Stimulated activated effector memory CD8-positive, alpha-beta T cell treated with anti-CD3 and anti-CD28 coated beads, Interleukin-12 subunit alpha, Interleukin-12 subunit beta, amount 100 ng/mL, for 72 hours (primary cell): ENCODE measurements at places on chromosomes 11 and 22.

DNA sequence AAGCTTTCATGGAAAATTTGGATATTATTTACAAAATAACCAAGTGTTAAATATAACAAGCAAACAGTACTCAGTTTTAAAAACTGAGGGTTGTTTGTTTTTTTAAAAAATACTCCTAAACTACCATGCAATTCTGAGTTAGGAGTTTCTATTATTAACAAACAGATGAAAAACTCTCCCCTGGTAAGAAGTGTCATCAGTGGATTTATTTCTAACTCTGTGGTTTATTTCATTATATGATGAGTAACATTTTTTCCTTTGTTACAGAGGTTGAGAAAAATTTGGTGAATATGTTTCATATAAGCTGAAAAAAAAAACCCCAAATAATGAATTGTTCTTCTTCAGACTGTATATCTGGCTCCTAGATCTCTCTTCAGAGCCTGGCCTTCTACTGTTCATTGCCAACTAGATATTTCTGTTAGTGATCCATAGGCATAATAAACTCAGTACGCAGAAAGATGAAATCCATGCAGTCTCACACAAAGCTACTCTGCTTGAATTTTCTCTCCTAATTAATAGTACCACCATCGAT lies 29.4 kb upstream of the PDE3B start:
- DNase-seq: no peak

DNA sequence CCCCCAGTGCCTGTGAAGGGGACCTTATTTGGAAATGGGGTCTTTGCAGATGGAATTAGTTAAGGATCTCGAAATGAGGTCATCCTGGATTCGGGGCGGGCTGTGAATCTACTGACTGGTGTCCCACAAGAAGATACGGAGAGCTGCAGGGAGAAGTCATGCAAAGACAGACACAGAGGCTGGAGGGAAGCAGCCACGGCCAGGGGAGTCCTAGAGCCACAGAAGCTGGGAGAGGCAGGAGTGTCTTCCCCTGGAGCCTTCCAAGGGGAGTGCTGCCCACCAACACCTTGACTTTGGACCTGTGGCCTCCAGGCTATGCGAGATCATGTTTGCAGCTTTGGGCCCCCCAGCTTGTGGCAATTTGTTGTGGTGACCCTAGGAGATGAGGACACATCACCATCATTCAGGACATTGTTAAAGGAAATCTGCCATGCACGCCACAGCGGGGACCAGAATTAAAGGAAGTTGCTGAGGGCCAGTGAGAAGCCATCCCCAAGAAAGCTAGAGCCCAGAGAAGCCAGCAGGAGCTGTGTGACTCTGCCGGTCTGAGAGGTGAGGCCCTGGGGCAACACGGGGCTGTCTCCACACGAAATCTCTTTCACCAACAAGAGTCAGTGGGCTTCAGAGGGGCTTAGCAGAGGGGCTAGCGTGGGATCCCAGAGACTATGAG lies 434.7 kb downstream of the BRD1 start:
- DNase-seq: no peak

DNA sequence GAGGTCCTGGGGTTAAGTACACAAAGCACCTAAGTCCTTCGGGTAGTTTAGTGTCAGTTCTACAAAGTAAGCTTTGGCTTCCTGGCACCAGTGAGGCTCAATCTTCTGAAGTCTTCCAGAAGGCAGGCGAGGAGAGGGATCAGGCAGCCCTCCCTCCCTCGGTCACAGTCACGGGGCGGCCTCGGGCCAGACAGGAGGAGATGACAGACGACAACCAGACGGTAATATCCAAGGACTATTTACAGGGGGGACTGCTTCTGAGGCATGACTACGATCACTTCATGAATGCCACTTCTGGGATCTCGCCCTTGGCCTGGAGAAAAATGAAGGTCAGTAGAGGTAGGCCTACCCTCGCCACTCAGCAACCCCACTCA lies 383 bp upstream of the TMEM223 start:
- no peak for DNase-seq

GRCh38 chr22:47534804-47535410 lies 772.5 kb downstream of the TBC1D22A start:
- DNase-seq: peak; percentile 40

DNA sequence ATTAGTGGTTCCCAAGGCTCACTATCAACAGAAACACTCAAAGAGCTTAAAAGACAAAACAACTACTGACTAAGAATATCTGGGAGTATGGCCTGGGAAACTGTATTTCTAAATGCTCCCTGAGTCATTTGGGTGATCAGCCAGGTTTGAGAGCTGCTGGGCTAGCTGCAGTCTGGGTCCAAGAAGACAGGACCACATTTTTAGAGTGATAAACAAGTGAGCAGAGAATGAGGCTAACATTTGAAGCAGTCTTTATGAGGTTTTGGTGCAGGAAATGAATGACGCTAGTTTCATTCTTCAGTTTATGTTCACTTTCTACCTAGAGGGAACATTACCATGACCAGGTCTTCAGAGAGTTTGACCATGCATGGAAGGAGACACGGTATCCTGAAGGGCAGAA lies 97.7 kb downstream of the TEAD1 start:
- no peak for DNase-seq

GRCh38 chr11:11481371-11481770 lies 128.3 kb upstream of the CSNK2A3 start:
- DNase-seq: no peak

- no peak for DNase-seq
These were observed 186.4 kb upstream of the ZBED5 start for GRCh38 chr11:11044137-11044855.

GRCh38 chr11:44808053-44808753 lies 81.4 kb downstream of the TSPAN18 start:
- DNase-seq: no peak

DNA sequence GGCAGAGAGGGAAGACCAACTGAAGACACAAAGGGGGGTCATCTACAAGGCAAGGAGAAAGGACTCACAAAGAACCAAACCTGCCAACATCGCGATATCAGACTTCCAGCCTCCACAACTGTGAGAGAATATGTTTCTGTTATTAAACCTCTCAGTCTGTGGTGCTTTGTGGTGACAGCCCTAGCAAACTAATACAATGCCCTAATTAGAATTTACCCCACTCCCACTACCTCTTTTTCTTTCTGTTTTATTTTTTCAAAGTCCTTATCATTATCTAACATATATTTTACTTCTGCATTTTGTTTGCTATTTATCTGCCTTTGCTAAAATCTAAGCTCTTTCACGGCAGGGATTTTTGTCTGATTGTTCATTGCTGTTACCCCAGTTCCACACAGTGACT lies 2.5 kb upstream of the OR52D1 start:
- DNase-seq: no peak

DNA sequence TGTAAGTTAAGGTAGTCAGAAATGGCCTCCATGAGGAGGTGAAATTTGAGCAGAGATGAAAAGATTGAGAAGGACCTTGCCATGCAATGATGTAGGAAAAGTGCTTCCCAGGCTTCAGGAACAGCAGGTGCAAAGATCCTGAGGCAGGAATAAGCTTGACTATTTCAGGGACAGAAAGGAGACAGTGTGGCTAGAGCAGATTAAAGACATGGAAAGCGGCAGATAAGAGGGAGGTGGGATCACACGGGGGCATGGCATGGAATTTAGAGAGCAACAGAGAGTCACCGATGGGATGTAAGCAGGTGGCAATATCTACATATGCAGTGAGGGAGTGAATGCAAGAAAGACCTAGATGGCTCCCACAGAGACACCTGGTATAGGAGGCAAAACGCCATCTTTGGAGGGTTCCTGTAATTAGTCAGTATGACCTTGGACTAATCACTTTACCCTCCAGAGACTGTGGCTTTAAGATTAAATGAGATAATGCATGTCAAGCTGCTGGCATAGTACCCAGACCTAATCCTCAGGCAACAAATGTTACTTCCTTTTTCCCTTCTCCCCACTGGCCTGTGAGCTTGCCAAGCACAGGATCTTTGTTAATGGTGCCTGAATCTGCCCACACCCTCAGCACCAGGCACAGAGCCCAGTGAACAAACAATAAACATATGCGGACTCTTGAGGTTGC lies 24.6 kb upstream of the ACER3 start:
- DNase-seq: no peak

DNA sequence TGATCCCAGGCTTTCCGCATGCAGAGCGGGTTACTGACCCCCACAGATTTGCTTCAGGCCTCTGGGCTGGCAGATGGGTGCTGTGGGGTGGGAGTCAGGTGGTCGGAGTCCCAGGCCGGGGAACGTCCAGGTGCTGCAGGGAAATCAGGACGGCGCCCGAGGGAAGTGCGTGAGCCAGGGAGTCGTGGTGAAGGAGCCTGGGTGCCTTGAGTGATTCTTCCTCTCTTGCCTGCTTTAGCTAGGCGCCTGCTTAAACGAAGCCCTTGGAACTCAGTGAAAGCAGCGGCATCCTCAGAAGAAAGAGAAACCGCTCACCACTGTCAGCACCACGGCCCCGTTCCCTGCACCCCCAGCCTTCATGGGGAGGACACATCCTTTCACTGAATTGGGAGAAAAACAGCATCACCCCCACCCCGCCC lies 455.6 kb downstream of the BRD1 start:
- no peak for DNase-seq

GRCh38 chr11:119664063-119664572 lies 64.9 kb downstream of the NECTIN1 start:
- DNase-seq: no peak

GRCh38 chr22:47593291-47593690 lies 830.8 kb downstream of the TBC1D22A start:
- no peak for DNase-seq

GRCh38 chr11:78248903-78249302 lies 60.2 kb downstream of the USP35 start:
- DNase-seq: no peak

GRCh38 chr11:107561688-107562087 lies 3.8 kb downstream of the ALKBH8 start:
- DNase-seq: no peak

- no peak for DNase-seq
These were observed 17.4 kb downstream of the SCN4B start for GRCh38 chr11:118135051-118135795.

- no peak for DNase-seq
These were observed 38.4 kb downstream of the NAV2 start for GRCh38 chr11:19751055-19751454.

GRCh38 chr22:50530877-50531545 lies 1.2 kb upstream of the TYMP start:
- DNase-seq: peak; percentile 75

- DNase-seq: no peak
These were observed 1053.8 kb downstream of the LRRC4C start for GRCh38 chr11:40405614-40406013.

GRCh38 chr22:17921871-17922821 lies 102.2 kb downstream of the MICAL3 start:
- no peak for DNase-seq

DNA sequence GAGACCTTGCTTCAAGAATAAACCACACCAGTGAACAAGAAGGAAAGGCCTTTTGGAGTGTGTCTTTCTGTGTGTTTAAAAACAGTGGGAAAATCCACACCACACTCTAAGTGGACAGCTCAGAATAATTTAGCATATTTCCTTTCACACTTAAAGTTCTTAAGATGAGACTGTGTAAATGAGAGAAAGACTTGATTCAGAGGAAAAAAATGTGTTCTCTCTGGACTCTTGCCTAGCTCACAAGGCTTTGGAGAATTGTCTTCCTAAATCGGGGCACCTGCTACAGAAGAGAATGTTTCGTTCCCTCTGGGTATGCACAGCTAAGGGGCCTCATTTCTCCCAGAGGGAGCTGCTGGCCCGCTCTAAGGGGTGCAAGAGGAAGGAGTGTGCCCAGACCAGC lies 28.4 kb upstream of the CRTAM start:
- no peak for DNase-seq

GRCh38 chr11:64796757-64797541 lies 6.1 kb downstream of the MAP4K2 start:
- no peak for DNase-seq

- DNase-seq: no peak
These were observed 156.3 kb downstream of the COMMD9 start for GRCh38 chr11:36132940-36133339.

DNA sequence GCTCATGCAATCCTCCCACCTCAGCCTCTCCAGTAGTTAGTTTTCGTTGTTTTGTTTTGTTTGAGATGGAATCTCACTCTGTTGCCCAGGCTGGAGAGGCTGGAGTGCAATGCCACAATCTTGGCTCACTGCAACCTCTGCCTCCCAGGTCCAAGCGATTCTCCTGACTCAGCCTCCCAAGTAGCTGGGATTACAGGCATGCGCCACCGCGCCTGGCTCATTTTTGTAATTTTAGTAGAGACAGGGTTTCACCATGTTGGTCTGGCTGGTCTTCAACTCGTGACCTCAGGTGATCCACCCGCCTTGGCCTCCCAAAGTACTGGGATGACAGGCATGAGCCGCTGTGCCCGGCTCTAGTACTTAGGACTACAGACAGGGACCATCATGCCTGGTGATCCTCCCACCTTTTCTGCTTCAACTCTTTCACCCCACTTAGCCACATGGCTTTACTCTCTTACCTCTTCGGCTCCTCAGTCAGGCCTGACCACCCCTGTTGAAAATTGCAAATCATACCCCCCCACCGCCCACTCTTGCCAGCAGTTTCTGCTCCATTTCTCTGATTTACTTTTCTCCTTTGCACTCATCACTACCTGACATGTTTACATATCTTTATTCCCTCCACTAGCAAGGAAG lies 157.1 kb upstream of the GRK3 start:
- DNase-seq: no peak

- no peak for DNase-seq
These were observed 14.7 kb downstream of the PHRF1 start for GRCh38 chr11:590997-591396.

DNA sequence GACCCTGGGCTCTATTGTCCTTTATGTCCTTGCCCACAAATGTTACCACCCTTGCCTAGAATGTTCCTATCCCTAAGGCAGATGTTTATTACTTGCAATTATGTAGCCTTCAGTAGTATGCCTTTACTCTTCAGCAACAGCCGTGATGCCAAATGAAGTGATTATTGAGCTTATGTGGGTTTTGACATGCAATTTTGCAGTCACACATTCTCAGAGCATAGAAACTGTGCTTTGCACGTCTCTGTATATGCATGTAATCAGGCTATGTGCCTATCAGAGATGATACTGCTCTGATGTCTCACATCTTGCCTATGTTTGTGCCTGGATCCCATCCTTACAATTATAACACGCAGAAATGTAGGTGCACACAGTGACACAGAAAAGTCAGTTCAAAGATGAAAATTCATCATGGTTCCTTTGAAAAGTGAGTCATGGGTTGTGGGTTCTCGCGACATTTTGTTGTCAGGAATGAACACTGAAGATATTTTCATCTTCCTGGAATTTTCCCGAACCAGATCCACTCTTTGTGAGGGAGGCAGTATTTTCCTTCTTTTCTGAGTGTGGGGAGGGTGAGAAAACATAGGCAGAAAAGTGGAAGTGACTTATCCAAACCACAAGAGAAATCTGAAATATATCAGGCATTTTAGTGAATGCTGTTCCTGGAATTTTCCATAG lies 81.1 kb downstream of the BMAL1 start:
- DNase-seq: no peak
